Daoy (cell line): ENCODE measurements at places on chromosomes 5 and 9. TPM values are rescaled to one million over a fixed set of nuclear protein-coding genes. Genes with fewer than 3 reads are reported as not detected.

- no peak for DNase-seq
These were observed 5.7 kb downstream of the B4GALT7 start for GRCh38 chr5:177605667-177606066.

The PCDHB3 gene
- 0.11 and 0.24 TPM in 2 replicates for total RNA-seq

GRCh38 chr5:60354311-60354710 lies 345.7 kb downstream of the DEPDC1B start:
- DNase-seq = no peak

DNA sequence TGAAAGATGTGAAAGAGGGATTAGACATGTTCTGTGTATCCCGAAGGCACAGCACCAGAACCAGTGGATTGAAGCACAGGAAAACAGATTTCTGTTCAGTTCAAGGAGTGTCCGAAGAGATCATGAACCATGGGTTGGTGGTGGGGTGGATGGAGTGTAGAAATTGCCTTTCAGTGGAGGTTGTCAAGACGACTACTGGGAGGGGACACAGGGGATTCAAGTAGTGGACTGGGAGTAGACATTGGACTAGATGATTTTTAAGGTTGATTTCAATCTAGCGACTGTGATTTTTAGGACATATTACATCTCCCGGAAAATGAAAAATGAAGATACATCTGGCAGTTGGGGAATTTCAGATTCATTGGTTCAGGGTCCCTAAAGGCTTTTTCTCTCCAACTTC lies 35.9 kb upstream of the TNFAIP8 start:
- no peak for DNase-seq

- DNase-seq = peak; percentile 6
These were observed 476.4 kb downstream of the KDM4C start for GRCh38 chr9:7234144-7234543.

- DNase-seq = peak; percentile 35
These were observed 551 bp downstream of the N4BP3 start for GRCh38 chr5:178113841-178114324.

GRCh38 chr5:114237766-114238165 lies 124.1 kb upstream of the KCNN2 start:
- DNase-seq = peak; percentile 63

GRCh38 chr9:108537756-108538155 lies 318.0 kb downstream of the ACTL7B start:
- DNase-seq = peak; percentile 33

The PHF24 gene
- 0.11 TPM in 1 of 2 replicates, not detected in the other for total RNA-seq

DNA sequence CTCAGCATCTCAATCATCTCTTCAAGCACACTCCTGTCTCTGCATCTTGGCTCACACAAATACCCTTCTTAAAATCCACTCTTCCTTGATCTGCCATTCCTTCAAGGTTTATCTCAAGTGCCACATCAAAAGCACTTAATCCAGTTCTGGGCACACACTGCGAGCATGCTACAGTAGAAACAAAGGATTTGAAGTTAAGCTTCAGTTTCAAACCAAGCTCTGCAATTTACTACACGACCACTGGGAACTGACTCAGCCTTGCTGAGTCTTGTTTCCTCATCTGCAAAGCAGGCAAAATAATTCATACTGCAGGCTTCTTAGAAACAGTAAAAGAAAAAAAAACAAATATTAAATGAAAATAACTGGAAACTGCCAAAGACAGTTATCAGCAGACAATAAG lies 50.5 kb upstream of the CTNNAL1 start:
- DNase-seq = no peak

The NOXA1 gene
- not detected in 2 replicates for total RNA-seq

GRCh38 chr9:78167356-78167755 lies 68.5 kb upstream of the CEP78 start:
- no peak for DNase-seq

GRCh38 chr5:31853398-31854135 lies 214.6 kb downstream of the PDZD2 start:
- DNase-seq = peak; percentile 17

DNA sequence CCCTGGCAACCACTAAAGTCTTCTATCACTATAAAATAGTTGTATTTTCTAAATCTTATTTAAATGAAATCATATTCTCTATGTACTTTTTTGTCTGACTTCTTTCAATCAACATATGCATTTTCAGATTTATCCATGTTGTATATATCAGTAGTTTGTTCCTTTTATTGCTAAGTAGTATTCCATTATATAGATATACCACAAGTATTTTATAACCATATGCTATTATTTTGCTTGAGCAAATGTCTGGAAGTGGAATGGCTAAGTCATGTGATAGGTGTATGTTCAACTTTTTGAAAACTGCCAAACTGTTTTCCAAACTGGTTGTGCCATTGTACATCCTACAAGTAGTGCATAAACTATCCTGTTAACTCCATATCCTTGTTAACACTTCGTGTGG lies 131.1 kb downstream of the CWC27 start:
- no peak for DNase-seq

GRCh38 chr5:134396274-134396673 lies 15.4 kb downstream of the CDKN2AIPNL start:
- no peak for DNase-seq

DNA sequence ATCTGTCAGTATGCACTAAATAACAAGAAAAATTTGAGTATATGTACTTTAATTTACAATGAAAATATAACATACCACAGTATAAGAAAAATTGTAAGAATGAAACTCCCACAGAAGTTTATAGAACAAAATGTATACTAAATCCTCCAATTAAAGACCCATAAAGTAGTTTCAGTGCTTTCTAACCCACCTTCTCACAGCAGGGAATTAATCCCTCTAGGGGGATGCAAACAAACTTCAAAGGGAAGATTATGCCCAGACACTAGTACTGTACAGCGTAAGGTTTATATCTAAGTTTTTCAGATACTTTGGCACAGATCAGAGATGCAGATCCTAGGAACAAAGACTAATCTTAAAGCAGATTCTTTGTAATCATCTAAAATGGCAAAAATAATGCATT lies 57.2 kb downstream of the DENND1A start:
- DNase-seq = no peak

DNA sequence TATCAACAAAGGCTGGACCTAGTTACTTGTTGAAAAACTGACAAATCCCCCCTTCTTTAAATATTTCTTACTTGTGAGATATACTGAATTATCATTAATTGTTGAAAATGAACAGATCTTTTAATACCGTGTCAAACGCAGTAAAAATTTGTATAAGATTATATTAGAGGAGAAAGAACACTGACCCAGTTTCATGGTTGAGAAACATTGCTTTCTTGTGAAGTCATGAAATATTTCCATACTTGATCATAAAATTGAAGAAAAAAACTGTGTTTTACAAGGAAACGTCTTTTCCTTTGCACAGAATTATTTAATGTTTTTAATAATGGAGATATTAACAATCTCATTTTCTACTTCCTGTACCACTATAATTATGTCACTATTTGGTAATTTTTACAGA lies 45.8 kb downstream of the MOCS2 start:
- DNase-seq = no peak

DNA sequence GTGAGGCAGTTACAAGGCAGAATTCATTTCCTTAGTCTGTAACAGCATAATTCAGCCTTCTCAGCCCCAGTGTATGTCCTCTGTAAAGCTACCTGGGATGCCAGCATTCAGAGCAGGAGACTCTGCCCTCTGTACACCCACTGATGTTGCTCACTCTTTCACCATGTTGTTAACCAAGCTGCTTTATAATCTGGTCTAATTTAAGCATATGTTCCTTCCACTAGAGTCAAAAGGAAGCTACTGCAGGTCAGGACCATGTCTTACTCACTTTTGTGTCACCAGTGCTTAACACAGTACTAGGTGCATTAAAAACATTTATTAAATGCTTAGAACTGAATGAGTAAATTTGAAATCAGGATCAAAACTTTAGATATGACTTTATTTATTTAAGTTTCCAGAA lies 185.6 kb downstream of the FBXL17 start:
- no peak for DNase-seq

GRCh38 chr9:649128-650074 lies 192.1 kb upstream of the DMRT1 start:
- peak; percentile 18 for DNase-seq

The PCDHB8 gene
- total RNA-seq = 6.7 and 8.3 TPM in 2 replicates

GRCh38 chr5:161572914-161573313 lies 26.4 kb upstream of the GABRB2 start:
- no peak for DNase-seq

DNA sequence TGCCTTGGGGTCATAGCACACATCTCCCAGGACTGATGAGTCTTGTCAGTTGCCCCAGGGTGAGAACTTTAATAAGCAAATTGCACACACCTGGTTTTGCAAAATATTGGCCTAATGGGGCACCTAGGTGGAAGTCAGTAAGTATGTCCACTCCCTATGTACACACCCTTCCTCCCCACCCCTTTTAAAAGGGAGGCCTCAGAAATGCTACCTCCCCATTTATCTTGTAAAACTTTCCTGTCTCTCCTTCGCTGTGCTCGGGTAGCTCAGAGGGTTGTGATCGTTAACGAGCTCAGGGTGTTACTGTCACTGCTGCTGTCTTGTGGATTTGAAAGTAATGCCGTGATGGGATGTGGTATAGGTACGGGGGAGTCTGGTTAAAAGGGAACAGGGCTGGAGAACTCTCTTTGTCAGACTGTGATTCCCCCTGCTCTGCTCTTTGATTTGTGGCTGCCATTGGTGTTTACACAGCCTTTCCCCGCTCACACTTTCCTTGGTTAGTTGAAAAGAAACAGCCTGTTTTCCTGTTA lies 26.2 kb downstream of the ZNF462 start:
- DNase-seq = no peak

DNA sequence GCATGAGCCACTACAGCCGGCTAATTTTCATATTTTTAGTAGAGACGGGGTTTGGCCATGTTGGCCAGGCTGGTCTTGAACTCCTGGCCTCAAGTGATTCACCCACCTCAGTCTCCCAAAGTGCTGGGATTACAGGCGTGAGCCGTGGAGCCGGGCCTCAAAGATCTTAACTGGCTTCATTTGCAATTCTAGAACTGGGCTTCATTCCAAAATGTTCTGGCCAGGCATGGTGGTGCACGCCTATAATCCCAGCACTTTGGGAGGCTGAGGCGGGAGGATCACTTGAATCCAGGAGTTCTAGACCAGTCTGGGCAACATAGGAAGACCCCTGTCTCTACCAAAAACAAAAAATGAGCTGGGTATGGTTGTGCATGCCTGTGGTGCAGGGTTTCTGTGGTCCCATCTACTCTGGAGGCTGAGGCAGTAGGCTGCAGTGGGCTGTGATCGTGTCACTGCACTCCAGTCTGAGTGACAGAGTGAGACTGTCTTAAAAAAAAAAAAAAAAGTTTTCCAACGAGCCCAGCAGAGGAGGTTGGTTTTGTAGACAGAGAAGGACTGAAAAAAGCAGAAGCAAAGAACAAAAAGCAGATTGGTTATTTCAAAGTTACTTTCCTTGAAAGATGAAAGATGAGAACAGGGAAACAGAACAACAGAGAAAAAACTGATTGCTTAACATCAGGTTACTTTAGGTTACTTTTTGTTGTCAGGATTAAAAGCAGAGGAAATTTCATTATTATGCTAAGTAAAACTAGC lies 78.2 kb downstream of the ANKRD55 start:
- no peak for DNase-seq

The PCDHB16 gene
- 4.3 and 4.8 TPM in 2 replicates for total RNA-seq

DNA sequence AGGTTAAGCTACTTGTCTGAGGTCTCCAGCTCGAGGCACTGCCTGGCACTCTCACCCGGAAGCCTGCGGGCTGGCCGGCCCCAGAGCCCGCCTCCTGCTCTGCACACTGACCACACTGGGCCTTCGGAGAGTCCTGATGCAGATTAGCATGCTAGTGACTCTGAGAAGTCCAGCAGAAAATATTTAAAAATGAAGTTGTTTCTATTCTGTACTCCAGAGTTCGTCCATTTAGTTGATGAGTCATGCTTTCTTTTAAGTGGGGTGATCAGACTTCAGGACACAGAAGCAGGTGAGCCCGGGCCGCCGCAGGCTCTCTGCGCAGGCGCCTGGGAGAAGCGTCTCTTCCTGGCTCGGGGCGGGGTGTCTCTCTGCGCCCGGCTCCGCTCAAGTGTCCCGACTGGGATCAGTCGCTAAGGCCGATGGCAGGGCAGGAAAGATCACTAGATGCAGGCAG lies 32.5 kb downstream of the FAM240B start:
- DNase-seq = peak; percentile 19
